ENCODE measurements at places on chromosomes 12 and 14.

GRCh38 chr14:94423453-94424056 is 29.0 kb downstream of the SERPINA11 start:
- DNase-seq, result peak; percentile 22

- DNase-seq, result no peak
These were observed 122.8 kb downstream of the PRMT8 start for GRCh38 chr12:3613641-3614395.

DNA sequence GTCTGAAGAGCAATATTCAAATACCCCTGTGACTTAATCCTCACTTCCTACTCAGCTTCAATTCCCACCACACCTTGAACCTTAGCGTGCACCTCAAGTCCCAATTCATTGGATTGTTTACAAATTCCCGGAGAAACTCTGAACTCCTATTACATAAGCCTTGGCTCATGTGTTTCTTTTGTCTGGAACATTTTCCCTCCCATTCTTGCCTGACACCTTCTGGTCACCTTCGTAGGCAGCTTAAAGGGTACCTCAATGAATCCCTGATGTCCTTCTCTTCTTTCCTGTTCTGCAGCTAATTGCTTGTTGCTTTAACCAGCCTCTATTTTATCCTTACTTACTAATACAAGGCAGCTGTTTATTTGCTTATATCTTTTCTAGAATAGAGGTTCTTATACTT is 85.0 kb upstream of the SEL1L start:
- no peak for DNase-seq

GRCh38 chr12:3587402-3588013 is 96.5 kb downstream of the PRMT8 start:
- peak; percentile 24 for DNase-seq

DNA sequence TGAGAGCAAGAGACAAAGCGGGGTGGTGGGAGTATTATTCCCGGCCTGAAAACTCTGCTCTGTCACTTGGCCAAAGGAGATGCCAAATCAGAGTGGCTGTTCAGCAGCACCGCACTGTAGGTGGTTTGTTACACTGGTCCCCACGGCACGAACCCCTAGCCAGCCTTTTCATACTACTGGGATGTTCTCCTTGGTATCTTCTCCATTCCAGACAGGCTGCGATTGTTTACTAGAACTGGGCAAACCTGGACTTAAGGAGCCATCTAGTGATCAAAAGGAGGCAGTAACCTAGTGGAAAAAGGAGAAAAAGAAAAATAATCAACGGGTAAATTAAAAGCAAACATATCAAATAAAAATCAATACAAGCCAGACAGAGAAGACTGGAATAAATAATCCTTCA is 58.9 kb upstream of the TMTC2 start:
- peak; percentile 67 for DNase-seq

GRCh38 chr14:96964726-96965415 is 167.7 kb downstream of the VRK1 start:
- no peak for DNase-seq

- no peak for DNase-seq
These were observed 30.6 kb downstream of the VCPKMT start for GRCh38 chr14:50085570-50086320.

DNA sequence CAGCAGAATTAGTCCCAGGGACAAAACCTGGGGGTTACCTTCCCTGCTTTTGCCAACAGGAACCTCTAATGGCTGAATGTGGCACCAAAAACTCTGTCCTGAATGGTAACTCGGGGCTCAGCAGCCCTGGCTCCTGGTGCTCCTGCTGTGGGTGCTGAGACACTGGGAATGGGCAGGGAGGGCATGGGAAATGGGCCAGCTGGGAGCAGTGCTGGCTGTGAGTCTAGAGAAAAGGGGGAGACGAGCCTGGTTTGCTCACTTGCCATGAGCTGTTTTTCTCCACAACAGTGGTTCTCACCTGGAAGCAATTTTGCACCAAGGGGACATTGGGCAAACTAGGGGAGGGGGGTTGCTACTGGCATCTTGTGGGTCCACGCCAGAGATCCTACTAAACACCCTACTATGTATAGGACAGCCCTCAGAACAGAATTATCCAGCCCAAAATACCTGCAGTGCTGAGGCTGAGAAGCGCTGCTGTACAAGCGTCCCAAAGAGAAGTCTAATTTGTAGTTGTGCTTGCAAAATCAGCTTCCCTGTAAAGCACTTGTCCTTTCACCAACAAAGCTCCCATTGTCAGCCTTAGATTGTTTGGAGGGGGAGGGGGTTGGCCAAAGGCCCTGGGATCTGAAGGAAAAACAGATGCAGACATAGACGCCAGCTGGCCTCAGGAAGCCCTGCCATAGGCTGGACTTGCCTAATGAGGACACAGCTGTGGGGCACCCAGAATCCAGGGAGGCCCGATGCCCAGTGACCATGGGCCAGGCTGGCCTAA is 3.6 kb downstream of the LRRC74A start:
- no peak for DNase-seq

GRCh38 chr12:25771041-25771440 is 187.4 kb upstream of the RASSF8 start:
- no peak for DNase-seq

GRCh38 chr14:35480119-35480769 is 53.7 kb upstream of the INSM2 start:
- no peak for DNase-seq

GRCh38 chr12:122203301-122204166 is at the start of gene B3GNT4:
B3GNT4 (plus strand) TSS chr12:122203709; CDS start chr12:122204619, 910 bp downstream.
- peak; percentile 87 for DNase-seq

DNA sequence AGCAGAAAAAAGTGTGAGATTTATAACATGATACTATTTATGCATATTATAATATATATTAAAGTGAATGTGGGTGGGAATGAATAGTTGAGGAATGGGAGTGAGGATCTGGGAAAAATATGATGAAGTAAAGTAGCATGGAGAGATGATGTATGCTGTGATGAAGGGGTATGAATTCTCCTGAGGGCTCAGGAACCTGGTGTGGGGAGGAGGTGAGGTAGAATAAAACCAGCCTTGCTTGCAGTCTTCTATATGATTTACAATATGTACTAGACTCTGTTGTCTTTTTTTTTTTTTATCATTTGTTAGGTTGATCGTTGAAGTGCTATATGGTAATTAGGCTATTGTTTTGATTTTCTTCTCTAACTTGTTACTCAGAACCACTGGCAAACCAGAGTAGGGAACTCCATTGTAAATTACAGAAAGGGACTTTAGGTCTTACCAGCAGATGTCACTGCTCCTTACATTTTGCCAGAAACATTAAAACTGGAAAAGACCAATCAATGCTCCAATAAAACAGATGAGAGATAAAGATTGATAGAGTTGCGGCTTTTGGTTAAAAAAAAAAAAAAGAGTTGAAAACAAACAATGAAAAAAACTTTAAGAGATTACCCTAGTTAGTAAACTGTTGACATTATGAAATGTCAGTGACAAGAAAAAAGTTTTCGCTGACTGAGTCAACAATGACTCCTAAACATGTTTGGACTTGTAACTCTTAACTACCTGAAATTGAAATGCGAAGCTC is 39.9 kb downstream of the ATL1 start:
- DNase-seq, result peak; percentile 3

DNA sequence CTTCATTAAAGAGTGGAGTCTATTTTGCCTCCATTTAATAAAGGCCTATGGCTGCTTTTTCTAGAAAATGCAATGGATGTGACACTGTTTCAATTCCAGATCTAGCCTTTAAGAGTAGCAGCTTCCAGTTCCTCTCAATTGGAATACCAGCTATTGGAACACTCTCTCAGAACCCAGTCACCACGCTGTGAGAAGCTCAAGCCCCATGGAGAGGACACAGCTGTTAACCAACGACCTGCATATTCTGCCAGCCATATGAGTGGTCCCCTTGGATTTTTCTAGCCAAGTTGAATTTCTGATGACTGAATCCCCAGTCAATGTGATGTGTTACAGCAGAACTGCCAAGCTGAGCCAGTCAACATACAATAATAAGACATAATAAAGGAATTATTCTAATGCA is 131.8 kb downstream of the TMTC3 start:
- DNase-seq, result no peak

- no peak for DNase-seq
These were observed 31.5 kb upstream of the ANO6 start for GRCh38 chr12:45184147-45184963.

GRCh38 chr12:110058875-110059615 is 10.7 kb upstream of the C12orf76 start:
- no peak for DNase-seq

DNA sequence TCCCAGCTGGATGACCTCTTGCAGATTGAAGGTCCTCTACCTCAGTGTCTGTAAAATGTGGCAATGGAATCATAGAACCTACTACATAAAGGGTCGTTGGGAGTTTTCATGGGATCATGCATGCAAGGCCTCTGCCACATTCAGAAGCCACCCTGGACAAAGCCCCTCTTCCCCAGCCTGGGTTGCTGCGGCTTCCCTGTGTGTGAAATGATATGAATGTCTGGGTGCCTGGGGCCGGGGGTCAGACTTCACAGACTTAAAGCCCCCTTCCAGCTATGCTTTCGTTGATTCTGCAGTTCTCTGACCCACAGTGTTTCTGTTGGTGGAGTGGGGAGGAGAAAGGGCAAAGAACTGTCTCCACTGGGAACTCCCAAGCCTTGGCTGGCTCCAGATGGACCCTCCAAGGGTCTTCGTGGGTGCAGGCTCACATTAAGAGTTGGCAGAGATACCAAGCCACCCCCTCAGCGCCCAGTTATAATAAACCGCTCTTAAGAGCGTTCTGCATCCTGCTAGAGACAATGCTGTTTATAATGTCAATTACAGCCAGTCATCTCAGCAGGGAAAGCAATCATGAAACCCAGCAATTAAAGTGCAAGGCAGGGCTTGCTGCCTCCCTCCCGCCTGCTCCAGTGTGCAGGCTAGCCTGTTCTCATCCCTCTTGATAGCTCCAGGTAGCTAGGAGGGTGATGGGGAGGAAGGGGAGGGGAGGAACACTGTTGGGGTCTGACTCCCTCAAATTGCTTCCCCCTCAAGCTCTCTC is 210.9 kb upstream of the FKBP4 start:
- DNase-seq, result peak; percentile 10

DNA sequence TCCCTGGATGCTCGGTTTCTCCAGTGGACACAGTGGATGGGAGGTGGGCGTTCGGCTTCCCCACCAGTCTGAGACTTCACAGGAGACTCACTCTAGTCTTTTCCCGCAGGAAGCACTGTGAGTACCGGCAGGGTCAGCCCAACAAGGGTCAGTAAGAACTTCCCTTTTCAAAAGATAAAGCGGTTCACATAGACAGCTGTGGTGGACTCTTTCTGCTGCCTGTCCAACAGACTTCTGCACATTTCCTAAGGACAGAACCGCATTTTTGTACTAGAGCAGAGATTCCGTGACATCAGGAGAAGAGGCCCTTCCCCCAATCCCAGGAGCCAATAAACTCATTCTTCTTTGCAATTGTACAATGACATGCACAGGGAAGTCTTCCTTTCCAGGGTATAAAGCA is 10.4 kb downstream of the LTBR start:
- DNase-seq, result no peak

GRCh38 chr12:28172434-28173030 is 17.7 kb upstream of the CCDC91 start:
- DNase-seq, result no peak

Measured in NCI-H146 (cell line).